Activated CD8-positive, alpha-beta T cell treated with anti-CD3 and anti-CD28 coated beads for 36 hours (primary cell): ENCODE measurements at places on chromosomes 2 and 18. TPM values are rescaled to one million over a fixed set of nuclear protein-coding genes. Genes with fewer than 3 reads are reported as not detected.

- H3K4me1 ChIP-seq, result no peaks in the 10 kb centered on the region
- no peak overlapping the region for H3K4me3 ChIP-seq
- no peak overlapping the region for H3K27ac ChIP-seq
Observed at GRCh38 chr2:127007652-127008051, 99.3 kb downstream of the BIN1 start.

- H3K27me3 ChIP-seq, result no peaks in the 10 kb centered on the region
- H3K27ac ChIP-seq, result no peak overlapping the region
- DNase-seq, result no peak
- no peak overlapping the region for H3K4me3 ChIP-seq
- peaks cover 3% of the 10 kb centered on the region for H3K4me1 ChIP-seq
- no peaks in the 10 kb centered on the region for H3K36me3 ChIP-seq
Observed at GRCh38 chr18:35227254-35227653, 13.6 kb upstream of the ZNF397 start.

The FNDC4 gene
- not detected for total RNA-seq

DNA sequence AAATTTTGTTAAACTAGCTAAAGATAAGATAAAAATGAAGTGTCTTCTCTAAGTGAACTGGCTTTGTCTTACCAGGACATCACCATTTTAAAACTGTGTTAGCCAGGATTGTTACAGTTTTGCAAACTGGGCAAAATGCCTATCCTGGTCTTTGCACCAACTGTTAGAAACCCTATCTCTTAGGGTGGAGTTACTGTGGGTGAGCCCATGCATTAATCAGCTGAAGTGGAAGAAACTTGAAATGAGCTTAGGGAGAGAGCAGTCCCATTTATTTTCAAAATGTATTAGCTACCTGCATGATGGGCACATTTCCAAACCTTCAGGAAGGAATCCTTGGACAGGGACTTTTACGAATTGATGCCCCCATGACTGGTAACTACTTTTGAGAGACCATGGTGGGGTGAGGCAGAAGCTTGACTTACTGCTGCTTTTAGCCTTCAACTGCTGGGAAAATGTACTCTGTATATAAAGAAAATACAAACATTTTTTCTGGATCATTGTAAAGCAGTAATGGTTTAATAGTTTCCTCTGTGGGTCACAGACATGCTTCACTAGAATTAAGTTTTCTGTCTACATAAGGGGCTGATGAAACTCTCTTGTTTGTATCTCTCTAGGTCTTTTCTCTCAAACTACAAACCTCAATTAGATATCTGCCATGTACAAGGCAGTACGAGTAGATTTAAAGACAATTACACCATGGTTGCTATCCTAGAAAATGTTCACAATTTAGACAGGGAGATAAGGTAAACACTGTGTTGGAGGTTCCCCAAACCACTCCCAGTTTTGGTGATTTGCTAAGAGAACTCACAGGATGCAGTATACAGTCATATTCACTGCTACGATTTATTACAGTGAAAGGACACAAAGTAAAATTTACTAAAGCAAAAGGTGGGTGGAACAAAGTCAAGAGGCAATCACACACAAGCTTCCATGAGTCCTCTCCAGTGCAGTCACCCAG is 321.4 kb upstream of the MMADHC start:
- no peak overlapping the region for H3K27ac ChIP-seq
- H3K4me1 ChIP-seq, result no peaks in the 10 kb centered on the region
- H3K36me3 ChIP-seq, result no peaks in the 10 kb centered on the region
- H3K27me3 ChIP-seq, result no peaks in the 10 kb centered on the region
- H3K4me3 ChIP-seq, result no peak overlapping the region
- DNase-seq, result no peak

The IL36B gene
- not detected for total RNA-seq

The NYAP2 gene
- not detected for total RNA-seq

GRCh38 chr2:241038374-241039180 is 40.2 kb downstream of the SNED1 start:
- no peak for DNase-seq
- H3K36me3 ChIP-seq, result no peaks in the 10 kb centered on the region

DNA sequence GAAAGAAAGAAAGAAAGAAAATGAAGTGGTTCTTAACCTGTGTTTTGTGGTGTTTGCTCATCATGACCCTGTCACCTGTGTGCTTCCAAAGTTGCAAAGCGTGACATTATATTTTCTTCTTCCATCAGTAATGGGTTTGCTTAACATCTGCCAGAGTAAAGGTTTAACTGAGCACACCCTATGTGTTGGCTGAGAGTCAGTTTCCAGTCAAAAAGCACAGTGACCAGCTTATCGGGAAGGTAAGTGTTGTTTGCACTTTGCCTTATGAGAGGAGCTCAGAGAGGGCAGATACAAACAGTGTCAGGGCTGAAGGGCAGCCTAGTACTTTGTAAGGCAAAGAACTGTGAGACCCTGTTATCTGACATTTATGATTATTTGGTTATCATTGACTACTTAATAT is 406.2 kb upstream of the CWC22 start:
- no peaks in the 10 kb centered on the region for H3K27me3 ChIP-seq
- H3K36me3 ChIP-seq, result no peaks in the 10 kb centered on the region
- no peaks in the 10 kb centered on the region for H3K4me1 ChIP-seq
- no peak for DNase-seq
- no peak overlapping the region for H3K27ac ChIP-seq

The MRPL44 gene
- 37.8 TPM for total RNA-seq

- peaks cover 14% of the 10 kb centered on the region for H3K4me1 ChIP-seq
- H3K27me3 ChIP-seq, result peaks cover 5% of the 10 kb centered on the region
- DNase-seq, result peak; percentile 73
- peak overlapping the region; percentile 57 for H3K4me3 ChIP-seq
Observed at GRCh38 chr2:8685697-8686358, 4.0 kb downstream of the ID2 start.

GRCh38 chr2:197191177-197191939 is 119.2 kb downstream of the ANKRD44 start:
- H3K36me3 ChIP-seq, result peaks cover 9% of the 10 kb centered on the region
- DNase-seq, result no peak
- peak overlapping the region; percentile 78 for H3K27ac ChIP-seq
- peaks cover 76% of the 10 kb centered on the region for H3K4me1 ChIP-seq
- peak overlapping the region; percentile 41 for H3K4me3 ChIP-seq
- H3K27me3 ChIP-seq, result no peaks in the 10 kb centered on the region

The TSPYL6 gene
- total RNA-seq, result not detected
